ENCODE measurements at places on chromosomes 4 and X.

DNA sequence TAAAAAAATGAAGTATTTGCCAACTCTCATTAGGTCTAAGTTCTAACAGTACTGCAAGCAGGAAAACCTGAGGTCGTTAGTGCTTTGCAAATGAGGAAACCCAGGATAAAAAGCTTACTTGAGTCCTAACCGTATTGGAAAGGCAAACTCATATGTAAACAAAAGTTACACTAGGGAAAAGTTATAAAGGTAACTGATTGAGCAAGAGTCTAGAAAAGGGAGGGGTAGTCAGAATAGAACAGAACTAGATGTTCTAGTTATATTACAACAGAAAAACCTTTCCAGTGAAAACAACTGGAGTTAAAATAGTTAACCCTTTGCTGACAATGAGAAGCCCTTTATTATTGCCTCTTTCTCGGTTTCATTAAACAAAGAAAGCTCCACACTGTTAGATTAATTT is 66.4 kb upstream of the MAOA start:
- DNase-seq: no peak

GRCh38 chr4:182179751-182180150 is 63.5 kb upstream of the TENM3 start:
- DNase-seq: no peak

DNA sequence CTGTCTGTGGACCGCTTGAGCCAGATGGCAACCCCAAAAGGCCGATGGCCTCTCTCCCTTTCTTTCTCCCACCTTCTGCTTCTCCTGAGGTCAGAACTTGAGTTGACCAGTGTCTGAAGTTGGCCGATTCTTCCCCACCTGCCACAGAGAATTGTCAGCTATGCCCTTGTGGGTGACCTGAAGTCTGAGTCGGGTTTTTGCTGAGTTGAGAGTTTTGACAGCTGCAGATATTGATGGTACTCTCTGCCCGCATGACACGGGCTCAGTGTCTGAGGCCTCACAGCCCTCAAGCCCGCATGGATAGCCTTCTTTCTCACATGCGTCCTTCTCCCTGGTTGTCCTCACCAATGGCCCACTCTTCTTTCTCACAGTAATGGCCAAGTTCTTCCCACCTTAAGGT is 111.0 kb downstream of the EFNB1 start:
- DNase-seq: no peak

- DNase-seq: no peak
Observed at GRCh38 chrX:146241902-146242301, 424.3 kb downstream of the SLITRK2 start.

DNA sequence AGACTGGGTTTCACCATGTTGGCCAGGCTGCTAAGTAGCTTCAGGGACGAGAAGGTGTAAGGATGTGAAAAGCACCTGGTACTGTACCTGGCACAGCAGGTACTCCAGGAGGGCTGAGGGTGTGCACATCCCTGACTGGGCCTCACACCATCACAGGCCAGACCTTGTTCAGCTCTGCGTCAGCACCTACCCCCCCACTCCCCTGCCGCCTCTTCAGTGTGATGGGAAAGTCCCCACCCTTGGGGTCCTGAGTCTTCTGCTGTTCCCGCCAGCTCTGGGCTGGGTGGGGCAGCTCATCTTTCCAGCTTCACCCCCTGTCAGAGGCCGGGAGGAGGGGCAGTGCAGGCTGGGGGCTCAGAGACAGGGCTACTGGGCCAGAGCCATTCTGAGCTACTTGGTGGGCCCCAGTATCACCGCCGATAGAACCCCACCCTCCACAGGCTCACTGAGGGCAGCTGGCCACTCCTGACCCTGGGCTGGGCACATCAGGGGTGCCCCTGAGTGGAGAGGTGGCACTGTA is 6.7 kb upstream of the SH3BP2 start:
- DNase-seq: peak; percentile 82

DNA sequence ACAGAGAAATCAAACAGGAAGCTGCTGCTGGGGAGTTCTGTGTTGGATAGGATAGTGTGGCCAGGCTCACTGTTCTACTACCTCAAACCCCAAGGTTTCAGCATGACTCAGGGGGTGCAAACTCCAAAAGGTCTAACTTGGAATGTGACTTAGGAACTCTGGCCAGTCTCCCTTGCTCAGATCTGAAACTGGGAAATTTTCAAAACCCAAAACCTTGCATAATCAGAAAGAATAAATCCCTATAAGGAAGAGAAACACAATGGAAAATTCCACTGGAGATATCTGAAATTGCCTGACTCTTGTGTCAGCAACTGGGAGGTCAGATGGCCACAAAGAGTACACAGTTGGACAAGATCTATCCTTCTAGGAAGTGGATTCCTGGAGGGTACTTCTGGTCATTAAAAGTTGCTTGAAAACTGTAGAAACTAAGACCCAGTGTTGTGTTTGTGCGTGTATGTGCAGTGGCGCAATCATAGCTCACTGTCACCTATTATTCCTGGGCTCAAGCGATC is 58.0 kb downstream of the PPEF2 start:
- DNase-seq: no peak

DNA sequence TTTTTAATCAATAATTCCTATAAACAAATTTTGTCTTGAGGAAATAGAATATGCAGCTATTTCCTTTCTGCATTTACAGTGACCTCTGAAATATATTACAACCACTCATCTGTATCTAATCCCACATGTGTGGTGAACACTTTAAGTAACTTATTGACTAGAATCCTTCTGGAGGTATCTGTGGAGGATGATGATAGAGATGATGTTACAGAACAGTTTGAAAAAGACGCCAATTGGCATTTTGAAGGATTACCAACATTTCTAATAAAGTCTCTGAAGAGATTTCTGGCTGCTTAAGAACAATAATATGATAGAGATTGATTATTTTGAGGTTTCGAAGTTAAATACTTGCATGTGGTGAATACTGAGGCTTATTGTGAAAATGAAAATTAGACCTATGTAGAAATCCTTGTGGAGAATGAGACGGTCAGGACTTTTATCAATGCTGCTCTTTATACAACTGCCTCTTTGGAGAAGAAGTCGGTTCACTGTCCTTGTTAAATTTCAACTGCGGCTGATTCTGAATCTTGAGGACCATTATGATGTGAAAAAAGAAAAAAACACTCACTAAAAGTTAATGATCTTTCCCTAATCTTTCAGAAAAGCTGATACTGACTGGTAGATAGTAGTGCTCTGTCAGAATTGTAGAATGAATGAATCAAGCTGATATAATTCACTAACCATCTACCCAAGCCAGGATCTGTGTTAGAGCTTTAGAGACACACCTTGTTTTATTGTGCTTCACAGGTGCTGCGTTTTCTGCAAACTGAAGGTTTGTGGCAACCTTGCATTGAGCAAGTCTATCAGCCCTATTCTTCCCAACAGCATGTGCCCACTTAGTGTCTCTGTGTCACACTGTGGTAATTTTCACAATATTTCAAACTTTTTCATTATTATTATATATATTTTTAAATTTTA is 204.7 kb downstream of the SPRY1 start:
- DNase-seq: no peak

DNA sequence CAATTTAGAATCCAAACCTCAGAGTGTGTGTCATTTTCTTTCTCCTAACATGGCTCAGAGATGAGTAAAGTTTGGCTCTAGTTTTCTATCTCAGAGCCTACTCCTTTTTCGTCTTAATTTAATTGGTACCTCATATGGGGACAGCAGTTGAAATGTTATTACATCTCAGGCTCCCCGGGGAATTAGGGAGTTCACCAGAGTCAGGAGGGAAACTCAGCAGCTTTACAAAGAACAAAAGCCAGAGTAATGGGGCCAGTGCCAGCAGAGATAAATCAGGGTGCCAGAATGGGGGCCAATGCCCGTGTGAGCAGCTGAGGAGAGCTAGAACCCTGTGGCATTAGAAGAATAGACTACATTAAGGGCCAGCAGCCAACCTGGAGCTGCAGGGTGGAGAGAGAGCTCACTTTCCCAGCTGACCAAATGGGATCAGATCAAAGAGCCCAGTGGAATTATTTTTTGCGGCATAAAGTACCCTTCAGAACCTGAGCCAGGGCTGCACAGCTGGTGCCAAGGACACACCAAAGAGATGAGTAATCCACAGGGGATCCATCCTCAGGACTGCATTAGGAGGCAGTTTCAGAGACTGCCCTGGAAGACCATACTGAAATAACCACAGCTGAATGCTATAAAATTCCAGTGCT is 207.1 kb upstream of the DKK2 start:
- DNase-seq: no peak
